ENCODE measurements at places on chromosomes 5 and 9.

DNA sequence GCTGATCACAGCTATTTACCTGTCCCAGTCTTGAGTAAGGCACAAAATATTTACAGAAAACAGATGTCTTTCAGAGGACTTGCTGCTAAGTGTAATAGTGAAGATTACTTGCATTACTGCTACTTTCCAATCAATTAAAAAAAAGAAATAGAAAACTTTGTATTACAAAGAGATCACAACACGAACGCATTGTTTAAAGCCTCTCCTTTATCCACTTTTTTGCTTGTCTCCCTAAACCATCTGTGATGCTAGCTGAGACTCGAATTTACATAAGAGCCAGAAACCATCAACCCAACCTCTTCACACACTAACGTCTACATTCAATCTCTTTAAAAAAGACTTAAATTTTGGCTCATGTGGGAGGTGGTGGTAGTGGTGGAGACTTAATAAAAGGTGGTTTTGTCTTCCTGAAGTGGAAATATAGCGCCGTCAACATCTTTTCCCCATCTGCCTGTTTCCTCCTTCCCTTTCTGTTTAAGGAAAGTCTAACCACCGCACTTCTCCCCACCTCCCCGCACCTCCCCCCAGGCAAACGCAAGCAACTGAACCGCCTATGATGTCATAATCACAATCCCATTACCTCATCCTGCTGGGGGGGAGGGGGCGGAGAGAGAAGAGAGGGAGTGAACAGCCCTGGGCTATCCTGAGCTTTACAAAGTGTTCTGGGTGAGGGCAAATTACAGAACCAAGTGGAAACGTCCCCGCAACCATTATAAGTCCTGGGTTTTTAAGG is 948 bp upstream of the FAM53C start:
- DNase-seq = no peak

- no peak for DNase-seq
Observed at GRCh38 chr5:654071-654778, 38.9 kb downstream of the TPPP start.

DNA sequence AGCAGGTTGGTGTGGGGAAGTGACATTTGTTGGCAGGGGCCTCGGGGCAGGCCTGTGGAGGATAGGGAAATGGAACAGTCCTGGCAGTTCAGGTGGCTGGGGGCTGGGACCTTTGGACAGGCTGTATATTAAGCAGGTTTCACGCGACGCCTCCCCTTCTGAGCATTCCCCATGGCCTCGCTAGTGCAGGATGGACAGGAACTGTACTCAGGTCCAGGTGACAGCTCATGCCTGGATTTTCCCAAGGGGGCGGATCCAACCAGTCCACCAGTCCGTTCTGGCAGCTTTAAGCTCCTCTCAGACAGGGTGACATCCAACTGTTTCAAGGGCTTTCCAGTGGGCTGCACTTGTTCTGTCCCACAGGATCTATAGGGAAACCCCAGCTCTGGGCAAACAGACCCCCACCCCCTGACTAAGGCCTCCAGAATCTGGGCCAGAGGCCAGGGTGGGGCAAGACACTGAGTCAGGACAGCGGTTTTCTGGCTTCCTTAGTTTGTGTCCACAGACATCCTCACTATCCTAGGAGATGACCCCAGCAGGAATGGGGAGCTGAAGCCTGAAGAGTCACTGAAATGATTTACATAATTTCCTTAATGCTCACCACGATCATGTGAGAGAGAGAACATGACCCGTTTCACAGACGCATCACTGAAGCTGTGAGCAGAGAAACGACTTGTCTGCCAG is 20.9 kb downstream of the CSF2 start:
- DNase-seq = peak; percentile 29

- no peak for DNase-seq
Observed at GRCh38 chr9:107721705-107722245, 232.2 kb upstream of the KLF4 start.

DNA sequence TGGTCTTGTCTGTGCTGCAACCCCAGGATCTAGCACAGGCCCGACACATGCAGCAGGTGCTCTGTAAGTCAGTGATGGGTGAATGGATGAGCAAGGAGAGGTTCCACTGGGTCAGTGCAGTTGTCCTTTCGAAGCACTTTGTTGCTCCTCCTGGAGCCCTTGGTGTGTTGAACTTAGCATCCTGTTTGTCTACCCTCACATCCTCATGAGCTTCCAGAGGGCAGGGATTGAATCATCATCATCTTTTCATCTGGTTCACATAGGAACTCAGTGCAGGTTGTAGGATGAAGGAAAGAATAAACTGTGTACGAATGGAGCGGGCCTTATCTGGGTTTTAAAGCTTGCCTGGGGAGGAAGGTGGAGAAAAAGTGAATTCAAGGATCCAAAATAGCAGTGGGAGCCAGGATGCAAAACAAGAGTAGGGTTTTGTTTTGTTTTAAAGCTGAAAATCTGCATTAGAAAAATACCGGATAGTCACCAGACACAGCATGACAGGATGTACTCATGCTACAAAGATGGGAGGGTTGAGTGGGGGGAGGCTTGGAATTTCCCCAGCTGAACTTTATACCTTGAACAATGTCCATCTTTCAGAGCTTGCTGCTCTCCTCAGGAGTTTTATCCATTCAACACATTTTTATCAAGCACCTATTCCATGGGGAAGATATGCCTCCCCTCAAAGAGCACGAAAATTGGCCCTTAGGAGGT is 55.8 kb downstream of the PTTG1 start:
- DNase-seq = no peak

- DNase-seq = no peak
Observed at GRCh38 chr9:36346569-36346968, 53.5 kb downstream of the RNF38 start.

GRCh38 chr5:38772471-38772870 is 73.3 kb upstream of the OSMR start:
- no peak for DNase-seq

GRCh38 chr5:119515192-119515591 is 62.9 kb downstream of the HSD17B4 start:
- no peak for DNase-seq

- DNase-seq = no peak
Observed at GRCh38 chr5:150189728-150190502, at the start of gene SLC6A7. SLC6A7 (plus strand) TSS chr5:150190062; CDS start chr5:150190328, 266 bp downstream.

- no peak for DNase-seq
Observed at GRCh38 chr5:89613222-89613956, 730.4 kb upstream of the MEF2C start.

DNA sequence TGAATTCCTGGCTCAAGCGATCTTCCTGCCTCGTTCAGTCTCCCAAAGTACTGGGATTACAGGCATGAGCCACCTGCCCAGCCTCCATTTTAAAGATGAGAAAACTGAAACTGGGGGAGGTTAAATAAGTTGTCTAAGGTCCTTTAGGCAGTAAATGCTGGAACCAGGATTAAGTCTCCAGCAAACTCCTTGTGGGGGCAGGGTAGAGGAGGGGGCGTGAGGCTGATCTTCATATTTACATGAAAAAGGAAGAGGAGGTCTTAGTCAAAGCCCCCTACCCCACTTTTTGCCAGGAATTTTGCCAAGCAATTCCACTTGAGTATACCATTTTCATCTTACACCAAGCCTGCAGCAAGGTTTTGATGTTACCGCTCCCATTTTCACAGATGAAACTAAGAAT is 76.6 kb upstream of the NR4A3 start:
- no peak for DNase-seq

DNA sequence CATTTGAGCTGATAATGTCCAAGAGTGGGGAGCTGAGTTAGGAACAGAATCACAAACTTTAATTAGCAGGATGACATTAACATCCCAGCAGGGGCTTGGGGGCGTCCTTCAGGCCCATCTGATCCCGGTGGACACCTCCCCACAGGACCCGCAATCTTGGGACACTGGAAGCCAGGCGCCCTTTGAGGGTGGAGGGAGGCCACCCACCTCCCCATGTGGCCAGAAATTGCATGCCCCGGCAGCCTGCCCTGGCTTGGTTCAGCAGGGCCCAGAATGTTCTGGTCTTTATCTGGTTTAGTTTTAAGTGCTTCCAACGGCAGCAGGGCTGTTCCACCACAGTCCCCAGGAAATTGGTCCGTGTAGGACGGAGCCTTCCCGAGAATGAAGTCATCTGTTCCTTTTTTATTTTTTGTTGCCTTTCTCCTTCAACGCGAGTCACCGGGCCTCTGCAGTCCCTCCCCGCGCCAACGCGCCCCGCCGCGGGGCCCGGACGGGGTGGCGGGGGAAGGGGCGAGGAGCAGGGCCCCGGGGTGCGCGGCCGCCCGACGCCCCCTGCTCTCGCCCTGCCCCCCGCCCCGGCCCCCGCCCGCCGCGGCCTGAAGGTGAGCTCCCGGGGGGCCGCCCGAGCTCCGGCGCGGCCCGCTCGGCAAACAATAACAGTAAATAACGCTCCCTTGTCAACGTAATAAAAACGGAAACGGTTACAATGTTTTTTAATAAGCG is 207.9 kb downstream of the C9orf50 start:
- DNase-seq = peak; percentile 52

- peak; percentile 39 for DNase-seq
Observed at GRCh38 chr5:67065237-67065636, 131.4 kb downstream of the CD180 start.

DNA sequence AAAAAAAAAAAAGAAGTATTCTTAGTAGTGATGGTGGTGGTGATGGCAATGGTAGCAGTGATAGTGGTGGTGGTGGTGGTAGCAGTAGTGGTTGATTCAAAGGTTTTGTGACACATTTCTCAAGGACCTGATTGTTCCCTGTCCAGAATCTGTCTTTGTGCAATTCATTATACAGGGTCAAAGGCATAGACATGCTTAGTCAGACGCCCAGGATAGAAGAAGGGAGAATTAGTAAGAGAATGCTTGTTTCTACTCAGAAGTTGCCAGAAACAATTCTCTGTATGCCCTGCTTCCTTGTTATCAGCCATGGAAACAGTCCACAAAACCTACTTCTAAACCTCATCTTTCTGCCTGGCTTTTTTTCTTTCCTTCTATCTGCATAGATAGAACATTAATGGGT is 89.4 kb downstream of the SLC44A1 start:
- no peak for DNase-seq

GRCh38 chr9:137776306-137776995 is 101.1 kb upstream of the CACNA1B start:
- no peak for DNase-seq

DNA sequence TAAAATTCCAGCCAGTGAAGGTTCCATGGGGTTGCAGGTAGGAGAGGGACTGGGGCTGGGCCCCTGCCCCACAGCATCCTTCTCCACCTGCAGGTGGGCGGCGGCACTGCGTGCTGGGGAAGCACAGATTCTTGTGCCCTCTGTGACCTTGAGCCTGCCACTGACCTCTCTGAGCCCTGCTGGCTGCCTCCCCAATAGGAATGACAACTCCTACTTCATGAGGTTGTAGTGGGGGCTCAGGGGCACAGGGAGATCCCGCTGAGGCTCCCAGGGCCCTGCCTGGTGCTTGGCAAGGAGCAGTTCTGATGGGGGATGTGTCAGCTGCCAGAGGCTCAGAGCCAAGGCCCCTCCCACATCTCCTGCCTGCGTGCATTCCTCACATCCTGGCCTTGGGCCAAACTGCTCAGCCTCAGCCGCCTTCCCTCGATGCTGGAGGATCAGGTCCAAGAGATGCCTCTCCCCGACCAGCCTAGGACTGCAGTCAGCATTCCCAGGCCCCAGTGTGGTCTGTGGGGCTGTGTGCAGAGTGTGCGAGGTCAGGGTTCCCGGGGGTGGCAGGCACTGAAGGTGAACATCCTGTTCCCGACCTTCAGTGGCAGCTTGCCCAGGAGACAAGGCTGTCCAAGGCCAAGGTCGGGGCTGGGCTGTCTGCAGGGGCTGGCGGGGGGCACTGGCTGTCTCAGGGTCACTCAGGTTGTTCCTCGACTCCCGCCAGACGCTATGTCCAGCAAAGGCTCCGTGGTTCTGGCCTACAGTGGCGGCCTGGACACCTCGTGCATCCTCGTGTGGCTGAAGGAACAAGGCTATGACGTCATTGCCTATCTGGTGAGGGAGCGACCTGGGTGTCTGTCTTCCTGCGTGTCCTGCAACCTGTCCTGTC is 7.0 kb downstream of the ASS1 start:
- peak; percentile 30 for DNase-seq

DNA sequence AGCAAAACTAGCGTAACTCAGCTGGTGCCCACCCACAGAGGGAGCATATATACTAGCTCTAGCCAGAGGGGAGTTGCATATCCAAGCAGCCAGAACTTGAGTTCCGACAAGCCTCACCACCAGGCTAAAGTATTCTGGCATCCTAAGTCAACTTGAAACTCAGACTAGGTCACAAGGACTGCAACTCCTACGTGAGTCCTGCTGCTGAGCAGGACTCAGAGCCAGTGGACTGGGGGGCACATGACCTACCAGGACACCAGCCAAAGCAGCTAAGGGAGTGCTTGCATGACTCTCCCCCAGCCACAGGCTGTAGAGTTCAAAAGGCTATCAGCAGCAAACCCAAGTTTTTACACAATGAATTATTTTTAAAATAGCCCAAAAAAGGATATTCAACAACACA is 26.1 kb downstream of the SPDL1 start:
- DNase-seq = no peak

DNA sequence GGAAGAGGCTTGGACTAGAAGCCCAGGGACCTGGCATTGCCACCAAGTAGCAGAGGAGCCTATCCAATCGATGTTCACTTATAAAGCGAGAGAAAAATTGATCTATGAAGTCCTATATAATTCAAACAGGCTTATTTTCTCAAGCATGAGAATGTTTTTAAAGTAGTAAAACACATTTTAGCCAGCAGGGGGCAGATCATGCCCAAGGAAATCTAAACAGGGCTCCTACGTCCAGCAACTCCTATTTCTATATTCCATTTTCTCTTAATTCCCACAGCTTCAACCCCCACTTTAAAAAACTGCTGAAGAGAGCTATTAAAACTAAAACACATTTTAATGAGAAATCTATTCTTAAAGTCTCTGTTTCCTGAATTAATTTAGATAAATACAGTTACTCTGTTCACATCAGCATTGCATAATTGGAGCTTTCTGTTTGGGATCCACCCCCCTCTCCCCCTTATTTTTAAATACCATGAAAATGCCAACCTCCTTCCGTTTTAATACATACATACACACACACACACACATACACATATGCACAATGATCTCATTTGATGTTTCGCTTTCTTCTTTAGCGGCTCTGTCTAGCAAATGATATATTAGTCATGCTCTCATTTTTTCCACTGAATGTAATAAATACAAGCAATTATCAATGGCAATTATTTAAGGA is 144.9 kb downstream of the MYO10 start:
- DNase-seq = peak; percentile 19

DNA sequence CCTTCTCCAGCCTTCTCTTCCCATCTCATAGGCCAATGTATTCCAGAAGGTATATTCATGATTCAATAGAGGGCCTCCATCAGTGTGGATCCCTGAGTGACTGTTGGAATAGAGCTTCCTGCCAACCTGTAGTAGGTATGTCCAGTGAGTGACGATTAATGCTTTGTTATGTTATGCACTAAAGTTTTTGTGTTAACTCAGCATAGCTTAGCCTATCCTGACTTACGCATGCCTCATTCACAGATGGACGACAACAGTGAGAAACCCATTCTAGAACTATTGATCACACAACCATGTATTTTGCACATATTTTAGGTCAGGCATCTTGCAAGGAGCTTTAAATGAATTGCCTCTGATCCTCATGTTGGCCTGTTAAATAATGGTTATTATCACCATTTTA is 225.5 kb upstream of the TRIM32 start:
- DNase-seq = no peak

Data from activated CD4-positive, alpha-beta T cell treated with anti-CD3 and anti-CD28 coated beads, Interleukin-2, amount 50 U/mL, for 48 hours (primary cell).